ENCODE measurements at places on chromosomes 2 and 18. TPM values are rescaled to one million over a fixed set of nuclear protein-coding genes. Genes with fewer than 3 reads are reported as not detected.

GRCh38 chr18:31954349-31954748, 11.4 kb upstream of the TRAPPC8 start:
- DNase-seq: no peak

GRCh38 chr2:51734115-51734514, 702.2 kb upstream of the NRXN1 start:
- DNase-seq: no peak

GRCh38 chr2:130374587-130375290, 18.9 kb downstream of the PTPN18 start:
- no peak for DNase-seq

DNA sequence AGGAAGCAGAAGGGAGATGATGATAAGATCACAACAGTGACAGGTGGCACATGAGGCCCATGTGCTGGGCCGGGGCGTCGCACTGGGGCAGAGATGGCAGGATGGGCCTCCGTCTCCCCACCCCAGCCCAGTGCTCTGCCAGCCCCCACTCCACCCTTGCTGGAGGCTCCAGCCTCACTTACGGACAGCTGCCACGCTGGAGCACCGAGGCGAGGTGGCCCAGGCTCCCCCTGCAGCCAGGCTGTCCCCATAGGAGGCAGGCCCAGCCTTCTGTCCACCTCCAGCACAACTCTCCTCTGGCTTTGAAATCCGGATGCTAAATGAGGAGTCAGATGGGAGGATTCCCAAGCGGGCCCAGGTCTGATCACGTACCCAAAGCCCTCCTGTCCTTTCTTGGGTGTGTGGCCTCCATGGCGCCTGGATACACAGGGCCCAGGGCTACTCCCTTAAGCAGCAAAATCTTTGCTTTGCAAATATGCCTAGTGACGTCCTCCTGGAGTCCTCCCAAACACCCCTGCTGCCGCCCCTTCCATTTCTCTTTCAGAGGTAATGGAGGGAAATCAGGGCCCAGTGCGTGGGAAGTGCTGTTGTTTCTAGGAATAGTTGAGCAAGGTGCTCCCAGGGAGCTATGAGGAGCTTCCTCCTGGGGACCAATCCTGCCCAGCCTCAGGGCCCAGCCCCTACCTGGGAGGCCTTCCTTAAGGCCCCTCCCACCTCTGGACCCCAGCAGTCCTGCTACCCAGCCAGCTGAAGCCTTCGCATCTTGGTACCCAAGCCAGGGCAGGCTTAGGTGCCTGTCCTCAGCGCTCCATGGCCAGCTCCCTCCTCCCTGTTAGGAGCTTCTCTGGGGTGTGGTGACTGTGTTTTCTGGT, 170.4 kb upstream of the MYCN start:
- DNase-seq: no peak

DNA sequence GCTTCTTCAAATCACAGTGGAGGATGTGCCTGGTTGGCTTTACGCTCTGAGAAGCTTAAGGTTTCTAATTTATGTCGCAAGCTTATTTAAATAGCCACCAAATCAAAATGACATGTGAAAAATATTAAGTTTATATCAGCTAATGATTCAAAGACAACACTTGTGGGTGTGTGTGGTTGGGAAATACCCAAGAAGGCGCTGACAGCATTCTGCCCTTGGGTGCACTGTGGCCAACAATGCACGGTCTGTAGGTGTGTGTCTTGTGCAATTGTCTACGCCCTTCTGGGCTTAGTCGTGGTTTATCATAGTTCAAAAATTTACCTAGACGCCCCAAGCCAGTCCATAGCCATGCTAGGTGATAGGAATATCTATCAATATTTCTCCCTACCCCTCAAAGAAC, 60.9 kb downstream of the KCTD1 start:
- DNase-seq: no peak

DNA sequence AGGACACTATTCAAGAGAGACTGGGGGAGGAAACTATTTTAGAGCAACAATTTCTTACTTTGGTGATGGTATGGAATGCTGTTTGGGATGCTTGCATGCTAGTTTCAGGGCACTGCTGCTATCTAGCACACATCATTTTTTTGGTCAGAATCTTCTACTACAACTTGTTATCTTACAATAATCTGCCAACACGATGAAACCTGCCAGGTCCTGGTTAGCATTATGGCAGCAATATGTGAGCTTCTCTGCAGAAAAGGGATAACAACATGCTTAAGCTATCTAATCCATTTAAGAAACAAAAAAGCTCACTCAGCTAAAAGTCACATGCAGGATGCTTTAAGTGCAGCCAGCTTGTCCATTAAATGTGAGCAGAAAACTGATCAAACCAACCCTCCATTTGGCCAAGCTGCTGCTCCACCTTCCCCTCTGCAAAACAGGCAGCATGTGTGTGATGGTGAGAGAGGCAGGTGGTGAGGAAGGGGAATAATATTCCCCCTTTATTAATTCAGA, 30.1 kb downstream of the GAREM2 start:
- no peak for DNase-seq

GRCh38 chr2:194383401-194383800, 1273.6 kb upstream of the SLC39A10 start:
- DNase-seq: no peak

DNA sequence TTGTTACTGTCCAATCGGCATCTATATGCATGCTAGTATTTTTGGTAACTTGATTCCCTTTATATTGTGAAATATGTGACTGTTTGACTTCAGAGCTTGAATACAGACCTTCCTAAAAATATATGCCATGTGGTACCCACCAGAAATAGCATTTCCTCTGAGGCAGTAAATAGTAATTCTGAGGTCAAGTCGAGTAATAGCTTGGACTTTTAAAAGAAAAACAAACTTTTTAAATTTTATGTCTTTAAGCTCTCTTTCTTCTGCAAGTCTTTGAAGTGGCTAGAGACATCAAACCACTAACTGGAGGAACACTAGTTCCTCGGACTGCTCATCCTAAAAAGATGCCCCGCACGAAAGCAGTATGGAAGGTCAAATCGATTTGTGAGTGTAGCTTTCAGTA, 396.8 kb upstream of the SLC14A2 start:
- DNase-seq: no peak

GRCh38 chr2:241759067-241759807, 17.4 kb upstream of the GAL3ST2 start:
- no peak for DNase-seq

- DNase-seq: no peak
Observed at GRCh38 chr2:149040451-149040850, 2.0 kb downstream of the LYPD6B start.

GRCh38 chr2:73825408-73825807, 3.4 kb upstream of the STAMBP start:
- no peak for DNase-seq

GRCh38 chr18:74522635-74523548, 11.4 kb upstream of the CNDP1 start:
- DNase-seq: no peak

GRCh38 chr2:43345872-43346271, 119.5 kb upstream of the ZFP36L2 start:
- DNase-seq: no peak

GRCh38 chr2:123453772-123454171, 571.3 kb upstream of the CNTNAP5 start:
- no peak for DNase-seq

- DNase-seq: no peak
Observed at GRCh38 chr2:69683170-69683971, 39.8 kb upstream of the AAK1 start.

- DNase-seq: no peak
Observed at GRCh38 chr2:238239543-238239862, 335 bp downstream of the HES6 start.

GRCh38 chr2:20469595-20469994, 22.7 kb downstream of the RHOB start:
- no peak for DNase-seq

- no peak for DNase-seq
Observed at GRCh38 chr2:35447821-35448220, 907.8 kb upstream of the CRIM1 start.

DNA sequence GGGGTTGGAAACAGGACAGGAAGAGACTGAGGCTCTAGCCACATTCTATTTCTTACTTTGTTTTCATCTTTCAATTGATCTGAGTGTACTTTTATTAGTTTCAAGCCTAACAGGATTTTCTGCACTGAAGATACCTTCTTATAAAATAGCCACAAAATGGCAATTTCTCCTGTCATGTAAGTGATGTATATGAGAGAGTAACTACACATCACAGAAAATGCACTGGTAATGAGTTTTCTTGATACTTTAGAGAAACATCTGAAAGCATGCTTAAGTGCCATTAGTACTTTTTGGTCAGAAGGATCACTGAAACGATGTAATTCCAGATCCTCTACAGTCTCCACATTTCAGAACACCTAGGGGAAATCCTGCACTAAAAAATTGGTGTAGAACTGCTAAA, 104.8 kb downstream of the CABYR start:
- no peak for DNase-seq

- DNase-seq: no peak
Observed at GRCh38 chr18:63290166-63290820, 29.3 kb downstream of the BCL2 start.

- no peak for DNase-seq
Observed at GRCh38 chr18:24530630-24531111, 70.2 kb downstream of the HRH4 start.

DNA sequence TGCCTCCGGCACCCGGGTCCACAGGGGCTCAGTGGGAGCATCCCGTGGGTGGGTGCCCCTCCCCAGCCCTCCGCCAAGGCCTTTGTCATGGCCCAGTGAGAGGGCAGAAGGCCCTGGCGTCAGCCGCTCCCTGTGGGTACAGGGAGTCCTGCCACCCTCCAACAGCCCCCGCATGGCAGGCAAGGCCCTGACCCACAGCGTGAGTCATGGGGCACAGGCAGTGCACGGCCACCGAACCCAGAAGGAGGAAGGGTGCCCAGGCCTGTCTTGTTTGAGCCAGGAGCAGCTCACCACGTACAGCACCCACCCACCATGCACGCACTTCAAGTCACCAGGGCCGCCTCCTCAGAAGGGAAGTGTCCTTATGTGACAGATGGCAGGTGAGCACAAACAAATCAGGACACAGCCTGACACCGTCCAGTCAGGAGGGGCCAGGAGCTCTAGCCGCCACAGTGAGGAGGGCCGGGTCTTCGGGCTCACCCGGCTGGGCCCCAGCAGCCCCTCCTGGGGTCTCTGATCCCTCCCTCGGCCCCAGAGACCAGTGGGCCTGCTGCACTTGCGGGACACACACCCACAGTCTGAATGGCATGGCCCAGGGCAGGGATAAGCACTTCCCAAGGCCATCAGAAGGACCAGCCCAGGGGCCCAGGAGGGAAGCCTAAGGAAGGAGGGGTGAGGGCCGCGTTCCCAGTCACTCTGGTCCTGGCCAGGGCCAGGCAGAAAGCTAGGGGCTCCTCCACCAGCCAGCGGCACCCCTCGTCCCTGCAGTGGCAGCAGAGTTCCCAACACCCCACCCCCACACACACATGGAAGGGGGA, 25.8 kb downstream of the BIN1 start:
- no peak for DNase-seq

DNA sequence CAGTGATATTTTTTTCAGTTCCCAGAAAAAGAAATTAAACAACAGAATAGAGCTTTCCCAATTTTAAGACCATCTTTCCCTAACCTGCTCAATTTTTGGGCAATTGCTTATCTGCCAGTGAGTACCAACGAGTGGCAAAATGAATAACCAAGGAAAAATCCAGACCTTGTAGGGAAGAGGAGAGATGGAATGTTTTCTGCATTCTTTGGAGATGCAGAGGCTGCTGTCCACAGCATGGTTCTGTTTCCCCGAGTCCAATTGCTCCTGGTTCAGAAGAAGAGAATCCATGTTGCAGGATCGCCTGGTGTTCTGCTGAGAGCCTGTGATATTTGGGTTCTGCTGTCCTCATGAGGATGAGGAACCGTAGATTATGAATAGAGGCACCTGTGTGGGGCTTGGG, 68.2 kb upstream of the MGAT5 start:
- no peak for DNase-seq

DNA sequence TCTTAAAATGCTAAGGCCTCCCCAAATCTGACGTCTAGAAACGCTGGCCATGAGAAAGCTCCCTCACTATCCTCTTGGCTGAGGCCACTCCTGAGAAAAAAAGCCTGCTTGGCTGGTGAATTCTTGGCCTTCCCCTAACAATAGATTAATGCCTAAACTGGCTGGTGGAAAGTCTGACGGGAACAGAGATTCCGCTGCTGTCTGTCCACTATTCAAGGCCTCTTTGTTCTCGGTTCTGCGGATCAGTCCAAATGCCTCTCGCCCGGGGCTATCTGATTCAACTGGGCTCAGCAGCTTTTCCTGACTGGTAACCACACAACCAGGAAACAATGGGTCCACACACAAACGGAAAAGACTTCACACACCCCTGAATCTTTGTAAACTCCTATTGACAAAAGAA, 27.2 kb downstream of the PXDN start:
- no peak for DNase-seq

DNA sequence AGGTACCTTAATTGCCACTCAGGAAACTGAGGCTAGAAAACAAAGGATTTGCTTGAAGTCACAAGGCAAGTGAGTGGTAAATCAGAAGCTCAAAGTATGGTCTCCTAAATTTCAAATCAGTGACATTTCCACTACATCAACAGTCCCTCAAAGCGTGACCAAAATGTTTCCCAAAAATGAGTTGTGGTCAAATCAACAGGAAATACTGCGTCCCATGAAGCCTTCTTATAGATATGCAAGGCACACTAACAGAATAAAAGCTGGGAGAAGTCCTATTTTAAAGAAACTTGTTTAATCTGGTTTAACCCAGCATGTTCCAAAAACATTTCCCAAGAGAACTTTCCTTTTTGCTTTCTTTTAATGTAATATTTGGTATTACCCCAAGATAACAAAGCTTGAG, 249.4 kb downstream of the EXOC6B start:
- DNase-seq: no peak

- DNase-seq: no peak
Observed at GRCh38 chr18:28204154-28204553, 27.2 kb upstream of the CDH2 start.

DNA sequence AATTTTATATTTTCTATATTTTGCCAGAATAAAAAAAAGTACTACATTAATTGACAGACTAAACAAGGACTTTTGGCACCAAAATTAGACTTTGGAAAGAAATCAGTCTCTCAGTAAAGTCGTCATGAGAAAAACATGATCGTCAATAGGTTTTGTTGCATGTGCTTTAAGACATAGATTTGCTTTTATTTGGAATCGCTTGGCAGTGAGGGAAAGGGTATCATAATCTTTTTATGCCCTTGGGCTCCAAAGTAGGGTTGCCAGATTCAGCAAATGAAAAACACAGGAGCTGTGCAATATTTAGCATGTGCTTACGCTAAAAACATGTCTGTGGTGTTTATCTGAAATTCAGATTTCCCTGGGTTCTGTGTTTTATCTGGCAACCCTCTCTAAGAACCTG, 177.6 kb downstream of the LAMA1 start:
- DNase-seq: no peak

GCG gene
- not detected for total RNA-seq

MC4R gene
- total RNA-seq: not detected

PRSS56 gene
- not detected for total RNA-seq

DNAJC5G gene
- not detected for total RNA-seq

MC2R gene
- not detected for total RNA-seq

AGAP1 gene
- total RNA-seq: 1.0 TPM

AAK1 gene
- 253 TPM for total RNA-seq

KLF7 gene
- total RNA-seq: 93.3 TPM

DSG2 gene
- 0.19 TPM for total RNA-seq

SMC6 gene
- total RNA-seq: 12.4 TPM

CRYGD gene
- total RNA-seq: not detected

FOXI3 gene
- total RNA-seq: not detected

RAB17 gene
- total RNA-seq: not detected

STARD6 gene
- not detected for total RNA-seq

GREB1 gene
- total RNA-seq: 0.14 TPM

TMEM37 gene
- 0.51 TPM for total RNA-seq

BCL11A gene
- total RNA-seq: 26.2 TPM

Data from naive thymus-derived CD4-positive, alpha-beta T cell (primary cell).